SJSA1 (cell line): ENCODE measurements at places on chromosomes 4 and X. TPM values are rescaled to one million over a fixed set of nuclear protein-coding genes. Genes with fewer than 3 reads are reported as not detected.

The CDKN2AIP gene
- total RNA-seq: 21.7 and 24.7 TPM in 2 replicates

The LRRC66 gene
- 0.05 TPM in 1 of 2 replicates, not detected in the other for total RNA-seq

The PDGFRA gene
- total RNA-seq: 18.0 and 26.2 TPM in 2 replicates

GRCh38 chrX:21955403-21956189, 15.1 kb downstream of the SMS start:
- H3K4me1 ChIP-seq: no peaks in the 10 kb centered on the region
- no peak overlapping the region for H3K27ac ChIP-seq
- no peak overlapping the region for H3K4me3 ChIP-seq
- peaks cover 9% of the 10 kb centered on the region for H3K36me3 ChIP-seq
- no peak for DNase-seq
- no peaks in the 10 kb centered on the region for H3K27me3 ChIP-seq

GRCh38 chr4:149555799-149556198, 259.8 kb downstream of the IQCM start:
- no peaks in the 10 kb centered on the region for H3K27me3 ChIP-seq
- DNase-seq: no peak
- no peak overlapping the region for H3K27ac ChIP-seq

GRCh38 chrX:108000751-108001150, 18.6 kb upstream of the TEX13B start:
- H3K36me3 ChIP-seq: no peaks in the 10 kb centered on the region
- H3K4me3 ChIP-seq: no peak overlapping the region
- no peaks in the 10 kb centered on the region for H3K4me1 ChIP-seq
- H3K27me3 ChIP-seq: no peaks in the 10 kb centered on the region

DNA sequence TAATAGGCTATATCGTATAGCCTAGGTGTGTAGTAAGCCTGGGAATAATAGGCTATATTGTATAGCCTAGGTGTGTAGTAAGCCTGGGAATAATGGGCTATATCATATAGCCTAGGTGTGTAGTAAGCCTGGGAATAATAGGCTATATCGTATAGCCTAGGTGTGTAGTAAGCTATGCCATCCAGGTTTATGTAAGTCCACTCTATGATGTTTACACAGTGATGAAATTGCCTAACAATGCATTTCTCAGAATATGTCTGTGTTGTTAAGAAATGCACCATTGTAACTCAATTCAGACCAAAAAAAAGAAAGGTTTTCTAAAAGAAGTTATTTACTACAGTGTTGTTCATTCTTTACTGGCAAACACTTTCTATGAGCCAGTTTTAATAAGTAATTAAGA, 1387.2 kb downstream of the STIM2 start:
- H3K4me3 ChIP-seq: no peak overlapping the region
- no peak for DNase-seq
- no peaks in the 10 kb centered on the region for H3K4me1 ChIP-seq
- H3K27ac ChIP-seq: no peak overlapping the region
- H3K27me3 ChIP-seq: no peaks in the 10 kb centered on the region
- H3K36me3 ChIP-seq: no peaks in the 10 kb centered on the region

- DNase-seq: no peak
- peaks cover 5% of the 10 kb centered on the region; the same call in 1 of the 2 replicates for H3K4me1 ChIP-seq
- H3K27me3 ChIP-seq: no peaks in the 10 kb centered on the region
Measured at GRCh38 chrX:1484638-1485019, 31.9 kb upstream of the ASMTL start.

GRCh38 chrX:103616676-103617186, 9.0 kb downstream of the TCEAL3 start:
- no peaks in the 10 kb centered on the region for H3K27me3 ChIP-seq
- no peak overlapping the region for H3K27ac ChIP-seq
- peaks cover 23% of the 10 kb centered on the region for H3K4me1 ChIP-seq
- DNase-seq: no peak
- no peaks in the 10 kb centered on the region for H3K36me3 ChIP-seq
- H3K4me3 ChIP-seq: no peak overlapping the region

DNA sequence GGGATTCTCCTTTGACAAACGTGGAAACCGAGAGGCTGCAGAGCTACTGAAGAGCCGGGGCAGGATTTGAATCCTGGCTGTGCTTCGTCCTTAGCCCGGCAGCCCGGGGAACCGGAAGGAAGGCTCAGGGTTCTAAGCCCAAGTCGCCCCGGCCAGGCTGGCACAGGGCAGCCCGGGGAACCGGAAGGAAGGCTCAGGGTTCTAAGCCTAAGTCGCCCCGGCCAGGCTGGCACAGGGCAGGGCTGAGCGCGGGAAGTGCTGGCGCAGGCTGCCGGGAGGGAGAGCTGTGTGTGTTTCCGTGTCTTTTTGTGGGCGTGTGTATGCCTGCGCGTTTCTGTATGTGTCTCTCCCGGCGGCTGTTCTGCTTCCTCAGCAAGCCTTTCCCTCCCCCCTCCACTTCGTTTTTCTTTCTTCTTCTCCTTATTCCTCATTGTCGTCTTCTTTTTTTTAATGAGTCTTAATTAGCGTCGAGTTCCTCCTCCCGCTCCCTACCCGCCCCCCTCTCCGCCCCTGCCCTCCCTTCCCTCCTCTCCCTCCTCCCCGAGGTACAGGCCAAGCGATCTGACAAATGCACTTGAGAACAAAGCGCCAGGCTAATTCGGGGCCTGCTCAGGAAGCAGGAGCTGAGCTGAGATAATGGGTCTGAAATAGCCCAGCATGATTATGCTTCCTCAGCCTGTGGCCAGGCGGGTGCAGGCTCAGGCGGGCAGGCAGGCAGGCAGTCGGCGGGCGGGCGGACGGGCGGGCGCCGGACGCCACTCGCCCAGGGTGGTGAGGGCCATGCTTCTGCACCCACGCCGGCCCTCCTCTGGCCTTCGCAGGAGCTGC, 65.9 kb downstream of the EFNB1 start:
- H3K4me1 ChIP-seq: no peaks in the 10 kb centered on the region
- H3K4me3 ChIP-seq: no peak overlapping the region
- DNase-seq: no peak
- no peaks in the 10 kb centered on the region for H3K27me3 ChIP-seq
- H3K36me3 ChIP-seq: no peaks in the 10 kb centered on the region

- no peaks in the 10 kb centered on the region for H3K4me1 ChIP-seq
- H3K4me3 ChIP-seq: no peak overlapping the region
- no peak overlapping the region for H3K27ac ChIP-seq
- no peaks in the 10 kb centered on the region for H3K36me3 ChIP-seq
- no peak for DNase-seq
- H3K27me3 ChIP-seq: peaks cover 3% of the 10 kb centered on the region; the same call in 1 of the 2 replicates
Measured at GRCh38 chr4:183758061-183758757, 99.1 kb downstream of the TRAPPC11 start.

- no peak overlapping the region for H3K27ac ChIP-seq
- no peaks in the 10 kb centered on the region for H3K27me3 ChIP-seq
- no peak overlapping the region for H3K4me3 ChIP-seq
- H3K36me3 ChIP-seq: no peaks in the 10 kb centered on the region
Measured at GRCh38 chr4:104726002-104726401, 231.3 kb upstream of the CXXC4 start.
